Stimulated activated CD4-positive, alpha-beta T cell treated with anti-CD3 and anti-CD28 coated beads, TNF-alpha, amount 100 ng/mL, for 48 hours (primary cell): ENCODE measurements at places on chromosomes 13 and 19.

- DNase-seq = no peak
Observed at GRCh38 chr19:18858906-18859646, 27.3 kb downstream of the UPF1 start.

- DNase-seq = no peak
Observed at GRCh38 chr13:60448907-60449510, 52.0 kb downstream of the TDRD3 start.

DNA sequence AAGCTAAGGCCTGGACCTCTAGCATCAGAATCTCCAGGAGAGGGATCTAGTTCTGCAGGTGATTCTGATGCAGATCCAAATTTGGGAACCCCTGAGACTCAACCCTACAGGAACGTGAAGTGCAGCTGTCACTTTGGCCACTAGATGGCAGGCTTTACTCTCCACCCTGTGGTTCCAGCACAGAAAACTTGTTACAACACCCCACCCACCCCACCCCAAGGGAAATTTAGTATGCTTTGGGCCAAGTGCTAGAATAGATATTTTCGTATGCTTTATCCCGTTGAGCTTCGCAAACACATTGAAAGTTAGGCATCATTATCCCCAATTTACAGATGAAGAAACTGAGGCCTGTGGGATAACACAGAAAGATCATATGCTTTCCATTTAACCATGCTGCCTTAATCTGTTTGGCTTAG lies 232.0 kb downstream of the B3GLCT start:
- peak; percentile 27 for DNase-seq

- no peak for DNase-seq
Observed at GRCh38 chr19:43525836-43526771, 897 bp downstream of the ETHE1 start.

DNA sequence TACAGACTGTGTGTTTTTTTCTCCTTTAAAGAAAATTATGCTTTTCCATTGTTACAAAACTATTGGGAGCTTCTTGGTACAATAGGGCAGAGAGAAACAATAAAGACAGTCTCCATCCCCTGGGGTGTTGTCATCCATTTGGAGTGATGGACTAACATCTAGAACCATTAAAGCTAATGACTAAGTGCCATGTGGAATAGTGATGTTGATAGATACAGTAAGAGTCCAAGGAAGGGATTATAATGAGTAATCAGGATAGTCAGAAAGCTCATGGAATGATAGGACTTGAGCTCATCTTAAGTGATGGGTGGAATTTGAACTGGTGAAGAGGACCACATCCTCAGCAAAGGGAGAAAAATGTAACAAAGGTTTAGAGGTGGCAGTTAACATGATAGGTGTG lies 24.1 kb upstream of the FRY start:
- DNase-seq = no peak

- DNase-seq = no peak
Observed at GRCh38 chr13:100022798-100023197, 41.2 kb downstream of the ZIC2 start.

DNA sequence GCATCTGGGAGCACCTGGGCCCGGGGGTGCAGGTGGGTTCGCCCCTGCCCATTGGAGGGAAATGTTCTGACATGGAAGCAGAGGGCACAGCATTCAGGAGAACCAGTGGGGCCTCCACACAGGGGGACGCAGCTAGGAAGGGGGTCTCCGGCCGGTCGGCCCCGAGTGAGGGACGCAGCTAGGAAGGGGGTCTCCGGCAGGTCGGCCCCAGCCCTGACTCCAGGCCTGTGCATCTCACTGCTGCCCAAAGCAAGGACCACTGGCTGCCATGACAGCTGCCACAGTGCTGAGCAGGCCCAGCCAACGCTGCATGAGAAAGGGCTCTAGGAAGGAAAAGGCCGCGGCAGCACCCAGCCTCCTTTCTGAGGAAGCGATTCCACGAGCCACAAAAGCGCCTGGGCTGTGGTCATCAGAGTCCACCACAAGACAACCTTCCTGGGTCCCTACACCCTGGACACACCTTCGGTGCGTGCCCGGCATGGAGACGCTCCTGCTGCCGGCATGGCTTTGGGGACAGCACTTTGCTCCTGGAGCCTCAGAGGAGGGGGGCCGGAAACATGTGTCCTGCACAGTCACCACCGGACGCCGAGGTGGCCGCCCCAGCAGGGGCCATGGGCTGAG lies 9.7 kb downstream of the RASA3 start:
- DNase-seq = no peak

DNA sequence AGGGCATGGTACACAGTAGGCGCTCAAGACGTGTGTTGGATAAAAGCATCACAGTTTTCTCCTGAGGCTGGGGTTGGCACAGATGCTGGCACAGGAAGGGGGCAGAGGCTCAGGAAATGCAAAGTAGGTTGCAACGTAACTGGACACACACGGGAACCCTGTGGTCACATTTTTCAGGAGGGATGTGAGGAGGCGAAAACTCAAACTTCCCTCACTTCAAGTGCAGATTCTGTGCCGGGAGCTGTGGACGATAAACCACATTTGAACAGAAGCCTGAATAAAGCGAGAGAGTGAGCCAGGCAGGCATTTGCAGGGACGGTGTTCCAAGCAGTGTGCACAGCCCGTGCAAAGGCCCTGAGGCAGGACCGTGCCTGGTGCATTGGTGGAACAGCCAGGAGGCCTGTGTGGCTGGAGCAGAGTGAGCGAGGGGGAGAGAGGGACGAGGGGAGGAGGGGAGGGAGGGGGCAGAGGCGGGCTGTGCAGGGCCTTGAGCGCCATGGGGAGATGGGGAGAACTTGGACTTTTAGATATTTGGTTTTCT lies 40.3 kb downstream of the NFIC start:
- no peak for DNase-seq

DNA sequence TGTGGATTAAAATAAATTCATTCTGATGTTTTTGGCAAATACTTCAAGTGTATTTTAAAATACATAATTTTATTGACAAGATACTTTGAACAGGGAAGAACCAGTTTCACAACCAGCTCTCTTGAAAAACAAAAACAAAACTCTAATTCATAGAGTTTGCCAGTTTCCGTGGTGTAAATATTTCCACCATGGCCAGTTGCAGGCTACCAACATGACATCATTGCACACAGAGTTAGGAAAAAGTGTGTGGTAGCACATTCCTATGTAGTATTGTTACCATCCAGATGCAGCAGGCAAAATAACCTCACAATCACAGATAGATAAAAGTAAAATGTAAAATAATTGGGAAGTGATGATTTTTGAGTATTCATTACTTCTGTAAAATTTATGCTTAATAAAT lies 7.7 kb upstream of the RNF113B start:
- DNase-seq = no peak

- DNase-seq = no peak
Observed at GRCh38 chr13:91017031-91017668, 330.3 kb upstream of the MIR17HG start.

- DNase-seq = no peak
Observed at GRCh38 chr13:95039415-95039814, 261.8 kb downstream of the ABCC4 start.

GRCh38 chr13:36089130-36089647 lies 42.0 kb downstream of the DCLK1 start:
- DNase-seq = no peak

- DNase-seq = no peak
Observed at GRCh38 chr13:93558637-93559036, 332.0 kb downstream of the GPC6 start.

- DNase-seq = no peak
Observed at GRCh38 chr19:15815306-15815705, at the start of gene OR10H1. Gene OR10H1 (minus strand): TSS chr19:15815664. CDS start chr19:15808037, 7,627 bp downstream.

DNA sequence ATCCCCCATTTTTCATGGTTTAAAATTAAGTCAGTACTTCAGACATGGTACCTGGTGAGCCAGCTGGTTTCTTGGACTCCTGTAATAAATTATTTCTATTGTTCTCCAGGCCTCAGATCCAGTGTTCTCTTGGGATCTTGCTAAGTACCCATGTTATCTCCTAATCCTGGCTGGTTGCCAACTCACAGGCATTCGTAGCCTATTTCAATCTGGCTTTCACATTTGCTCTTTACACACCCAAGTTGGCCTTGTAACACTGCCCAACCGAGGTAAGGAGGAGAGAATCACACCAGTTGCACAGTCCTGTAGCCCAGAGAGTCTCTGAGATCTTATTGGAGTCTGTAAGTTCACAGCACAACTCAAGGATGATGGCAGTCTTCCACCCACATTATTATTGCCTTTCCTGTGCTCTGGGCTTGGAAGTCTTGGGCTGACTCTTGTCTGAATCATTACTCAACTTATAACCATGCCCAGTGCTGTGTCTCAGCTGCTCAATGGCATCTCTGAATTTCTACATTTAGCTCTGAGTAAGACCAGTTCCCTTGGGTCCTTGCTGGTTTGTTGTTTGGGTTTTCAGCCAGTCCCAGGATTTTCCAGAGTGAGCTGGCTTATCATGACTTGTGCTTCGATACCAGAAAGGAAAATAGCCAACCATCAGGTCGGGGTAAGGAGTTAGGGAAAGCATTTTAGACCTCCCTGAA lies 76.6 kb upstream of the KLF12 start:
- no peak for DNase-seq

- no peak for DNase-seq
Observed at GRCh38 chr13:26616126-26616525, 58.6 kb downstream of the WASF3 start.

GRCh38 chr13:73000027-73000674 lies 58.7 kb upstream of the KLF5 start:
- DNase-seq = no peak
